ENCODE measurements at places on chromosomes 12 and 14.
A peak's percentile ranks its signal among the peaks of the same experiment; 100 is the strongest.

DNA sequence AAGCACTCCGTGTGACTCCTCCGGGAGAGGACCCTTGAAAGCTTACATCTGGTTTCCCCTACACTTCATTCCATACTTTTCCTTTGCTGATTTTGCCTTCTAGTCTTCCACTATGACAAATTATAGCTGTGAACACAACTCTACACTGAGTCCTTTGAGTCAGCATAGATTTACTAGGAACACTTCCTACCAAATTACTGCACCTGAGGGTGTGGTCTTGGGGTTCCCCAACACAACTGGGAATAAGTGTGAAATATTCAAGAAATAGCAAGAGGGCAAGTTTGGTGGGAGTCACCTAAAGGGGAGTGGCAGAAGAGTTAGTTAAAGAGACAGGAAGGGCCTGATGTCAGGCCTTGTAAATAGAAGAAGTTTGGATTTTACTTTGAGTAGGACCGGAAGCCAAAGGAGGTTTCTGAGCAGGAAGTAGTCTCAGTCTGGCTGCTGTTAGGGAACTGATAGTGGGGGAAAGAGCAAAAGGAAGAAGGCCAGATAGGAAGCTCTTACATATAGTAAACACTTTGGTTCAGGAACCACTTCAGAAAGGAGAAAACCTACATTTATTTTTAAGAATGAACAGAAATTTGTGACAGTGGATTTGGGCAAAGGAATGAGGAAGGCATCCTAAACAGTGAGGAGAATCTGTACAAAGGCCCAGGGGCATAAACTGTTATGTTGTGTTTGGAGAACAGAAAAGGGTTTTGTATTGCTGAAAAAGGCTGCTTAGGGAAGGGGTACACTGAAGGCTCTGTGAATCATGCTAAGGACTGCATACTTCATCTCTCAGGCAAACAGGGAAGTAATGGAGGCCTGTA lies 14.2 kb downstream of the SEL1L start:
- no peak for DNase-seq

- DNase-seq = no peak
These were observed 11.0 kb downstream of the ZNF219 start for GRCh38 chr14:21087294-21088091.

GRCh38 chr12:131564845-131565244 lies 146.0 kb upstream of the SFSWAP start:
- DNase-seq = no peak

- DNase-seq = no peak
These were observed 7.0 kb downstream of the FOXA1 start for GRCh38 chr14:37587881-37588666.

DNA sequence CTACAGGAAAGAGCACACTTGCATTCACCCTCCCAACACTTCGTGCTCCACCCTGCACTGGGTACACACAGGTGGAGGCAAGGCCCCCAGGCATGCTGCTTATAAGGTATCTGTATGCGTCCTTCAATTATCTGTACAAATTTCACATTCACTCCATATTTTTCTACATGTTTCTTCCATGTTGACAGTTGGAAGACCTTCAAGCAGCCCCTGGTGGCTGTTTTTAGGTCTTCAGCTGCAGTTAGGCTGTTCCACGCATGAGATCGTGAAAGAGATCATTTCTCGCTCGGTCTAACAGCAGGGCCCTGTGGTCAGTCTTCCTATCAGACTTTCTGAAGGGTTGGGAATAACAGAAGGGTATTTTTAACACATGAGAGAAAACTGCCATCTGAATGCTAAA lies 47.1 kb downstream of the PLXNC1 start:
- no peak for DNase-seq

GRCh38 chr12:51926718-51927117 lies 19.4 kb downstream of the ACVRL1 start:
- DNase-seq = no peak

GRCh38 chr12:6211421-6211869 lies 11.2 kb downstream of the CD9 start:
- DNase-seq = no peak

DNA sequence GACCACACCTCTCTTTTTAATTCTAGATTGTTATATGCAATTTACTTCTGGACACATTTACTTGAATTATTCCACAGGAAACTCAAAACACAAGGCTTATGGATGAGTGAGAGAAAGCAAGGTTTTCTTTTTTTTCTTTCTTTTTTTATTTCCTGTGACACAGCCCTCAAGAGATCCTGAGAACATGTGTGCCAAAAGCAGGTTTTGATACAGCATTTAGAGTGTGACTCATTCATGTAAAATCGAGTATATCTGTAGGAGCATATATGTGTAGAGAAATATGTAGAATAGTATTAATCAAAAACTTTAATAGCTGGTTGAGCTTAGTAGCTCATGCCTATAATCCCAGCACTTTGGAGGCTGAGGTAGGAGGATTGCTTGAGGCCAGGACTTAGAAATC lies 4.4 kb upstream of the MAX start:
- no peak for DNase-seq

DNA sequence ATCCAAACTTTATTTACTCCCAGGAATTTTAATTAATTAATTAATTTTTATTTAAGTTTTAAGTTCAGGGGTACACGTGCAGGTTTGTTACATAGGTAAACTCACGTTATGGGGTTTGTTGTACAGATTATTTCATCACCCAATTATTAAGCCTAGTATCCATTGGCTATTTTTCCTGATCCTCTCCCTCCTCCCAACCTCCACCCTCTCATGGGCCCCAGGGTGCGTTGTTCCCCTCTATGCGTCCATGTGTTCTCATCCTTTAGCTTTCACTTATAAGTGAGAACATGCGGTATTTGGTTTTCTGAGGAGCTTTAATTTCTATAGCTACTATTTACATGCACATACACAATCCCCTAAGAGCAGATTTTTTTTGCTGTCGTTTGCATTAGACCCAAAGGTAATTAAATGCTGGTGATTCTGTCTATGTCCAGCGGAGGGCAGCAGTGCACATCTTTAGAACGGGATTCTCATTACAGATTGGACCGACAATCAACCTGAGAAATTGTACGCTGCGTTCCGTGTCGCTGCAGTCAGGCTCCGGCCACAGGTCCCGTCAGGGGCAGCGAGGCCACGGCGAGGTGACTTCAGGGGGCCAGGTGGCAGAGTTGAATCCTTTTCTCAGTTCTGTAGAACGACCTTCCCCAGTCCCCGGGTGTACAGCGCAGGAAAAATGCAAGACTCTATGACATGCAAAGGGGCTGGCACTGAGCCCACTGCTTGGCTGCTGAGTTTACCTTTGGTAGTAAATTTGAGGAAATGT lies 11.6 kb downstream of the TMEM30B start:
- DNase-seq = peak; percentile 80

GRCh38 chr14:102111101-102111500 lies 24.3 kb upstream of the HSP90AA1 start:
- no peak for DNase-seq

DNA sequence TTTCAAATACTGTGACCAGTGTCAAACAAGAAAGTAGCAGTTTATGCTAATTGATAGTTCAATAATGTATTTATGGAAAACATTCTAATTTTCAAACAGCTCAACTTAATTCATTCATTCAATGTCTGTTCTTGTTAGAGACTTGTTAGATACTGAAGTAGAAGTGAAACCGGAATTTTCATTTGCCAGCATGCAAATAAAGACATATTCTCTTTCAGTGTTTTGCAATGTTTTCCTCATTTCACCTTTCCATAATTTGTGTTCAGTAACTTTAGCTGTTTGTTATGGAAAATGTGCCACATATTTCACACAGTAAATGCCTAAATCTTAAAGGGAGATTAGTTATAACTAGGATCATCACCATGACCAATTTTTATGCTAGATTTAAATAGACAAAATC lies 21.2 kb downstream of the TAS2R50 start:
- DNase-seq = no peak

GRCh38 chr12:108571609-108572165 lies 9.3 kb downstream of the ISCU start:
- no peak for DNase-seq

DNA sequence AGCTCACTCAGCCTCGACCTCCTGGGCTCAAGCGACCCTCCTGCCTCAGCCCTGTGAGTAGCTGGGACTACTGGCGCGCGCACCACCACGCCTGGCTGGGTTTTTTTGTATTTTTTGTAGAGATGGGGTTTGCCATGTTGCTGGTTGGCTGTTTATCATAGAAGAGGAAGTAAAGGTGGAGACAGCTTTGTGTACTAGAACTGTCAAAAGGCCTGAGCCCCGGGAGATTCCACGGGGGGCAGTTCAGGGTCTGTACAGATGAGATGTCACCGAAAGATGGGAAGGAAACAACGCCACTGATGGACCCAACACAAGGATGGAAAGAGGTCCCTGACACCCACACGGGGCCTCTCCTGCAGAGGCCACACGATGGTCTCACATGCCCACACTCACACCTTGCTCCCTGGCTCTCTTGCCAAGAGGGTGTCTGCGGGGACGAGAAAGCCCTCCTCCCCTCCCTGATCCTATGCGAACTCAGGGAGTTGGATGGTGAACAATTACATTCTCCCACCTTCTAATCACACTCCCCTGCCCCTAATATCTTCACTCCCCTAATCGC lies 66.6 kb downstream of the KDM2B start:
- no peak for DNase-seq

DNA sequence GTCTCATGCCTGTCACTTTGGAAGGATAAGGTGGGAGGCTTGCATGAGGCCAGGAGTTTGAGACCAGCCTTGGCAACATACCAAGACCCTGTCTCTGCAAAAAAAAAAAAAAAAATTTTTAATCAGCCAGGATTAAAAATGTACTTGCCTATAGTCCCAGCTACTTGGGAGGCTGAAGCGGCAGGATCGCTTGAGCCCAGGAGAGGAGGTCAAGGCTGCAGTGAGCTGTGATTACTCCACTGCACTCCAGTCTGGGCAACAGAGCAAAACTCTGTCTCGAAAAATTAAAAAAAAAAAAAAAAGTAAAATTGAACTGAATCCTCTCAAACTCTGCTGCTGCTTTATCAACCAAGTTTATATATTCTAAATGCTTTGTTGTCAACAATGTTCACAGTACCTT lies 128.1 kb upstream of the AEBP2 start:
- no peak for DNase-seq

- DNase-seq = no peak
These were observed 44.8 kb downstream of the FOXN4 start for GRCh38 chr12:109264095-109264942.

DNA sequence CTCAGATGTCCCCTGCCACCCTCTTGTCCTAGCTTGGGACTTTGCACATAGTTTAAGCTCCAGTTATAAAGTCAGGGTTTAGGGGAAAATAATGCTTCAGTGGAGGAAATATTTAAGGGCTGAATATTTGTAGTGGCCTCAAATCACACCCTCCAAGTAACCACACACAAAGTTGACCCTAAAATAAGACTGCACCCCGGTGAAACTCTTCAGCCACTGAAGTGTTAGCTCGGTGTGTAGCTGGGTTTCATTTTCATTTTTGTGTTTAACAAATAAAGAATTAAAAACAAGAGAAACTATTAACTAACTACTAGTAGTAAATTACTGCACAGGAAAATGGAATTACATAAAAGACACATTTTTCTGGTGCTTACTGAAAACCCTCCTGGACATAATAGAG lies 14.8 kb upstream of the BCL11B start:
- no peak for DNase-seq

DNA sequence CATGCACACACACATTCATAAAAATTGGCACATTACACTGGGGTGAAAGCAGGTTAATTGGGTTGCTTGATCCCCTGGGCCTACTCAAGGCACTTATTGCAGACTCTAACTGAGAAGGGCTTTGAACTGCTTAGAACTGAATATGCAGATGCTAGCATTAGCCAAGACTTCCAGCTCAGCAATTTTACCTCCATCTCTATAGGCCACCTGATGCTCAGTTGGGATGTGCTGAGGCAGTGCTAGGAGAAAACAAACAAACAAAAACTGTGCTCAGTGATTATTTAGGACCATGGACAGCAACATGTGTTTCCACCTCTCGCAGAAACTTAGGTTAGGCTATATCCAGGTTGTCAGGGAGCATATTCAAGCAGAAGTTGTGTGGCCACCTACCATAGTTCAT lies 124.8 kb upstream of the WSCD2 start:
- DNase-seq = no peak

- no peak for DNase-seq
These were observed 83.5 kb upstream of the COCH start for GRCh38 chr14:30790827-30791226.

DNA sequence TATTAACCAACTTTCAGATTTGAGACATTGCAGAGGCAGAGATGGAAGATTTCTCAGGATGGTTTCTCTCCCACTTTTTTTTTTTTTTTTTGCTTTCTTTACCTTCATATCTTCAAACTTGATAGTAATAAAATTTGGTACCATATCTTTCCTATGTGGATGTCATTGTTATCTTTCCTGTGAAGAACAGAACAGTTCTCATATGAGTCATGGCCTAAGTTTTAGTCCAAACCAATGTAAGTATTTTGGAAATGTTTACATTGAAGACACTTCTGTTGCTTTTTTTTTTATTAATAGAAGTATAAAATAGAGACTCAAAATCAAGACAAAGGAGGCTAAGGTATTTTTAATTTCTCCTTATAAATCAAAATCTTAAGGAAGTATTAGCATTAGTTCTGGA lies 95.2 kb downstream of the C12orf50 start:
- no peak for DNase-seq

DNA sequence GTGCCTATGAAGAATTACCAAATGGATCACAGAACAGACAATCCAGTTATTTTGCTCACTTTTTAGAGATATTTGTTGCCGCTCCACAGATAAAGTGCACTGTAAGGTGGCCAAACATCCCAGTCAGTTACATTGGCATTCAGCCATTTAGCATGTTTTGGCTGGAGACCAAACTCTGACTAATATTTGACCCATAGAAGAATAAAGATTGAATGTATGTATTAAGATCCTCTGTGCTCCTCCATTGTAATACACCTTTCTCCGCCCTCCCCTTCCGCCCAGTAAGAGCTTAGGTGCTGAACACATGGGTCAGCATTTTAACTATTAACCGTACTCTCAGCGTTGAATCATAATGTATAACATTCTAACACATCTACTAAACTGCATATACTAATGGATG lies 163.4 kb downstream of the ANO6 start:
- no peak for DNase-seq

DNA sequence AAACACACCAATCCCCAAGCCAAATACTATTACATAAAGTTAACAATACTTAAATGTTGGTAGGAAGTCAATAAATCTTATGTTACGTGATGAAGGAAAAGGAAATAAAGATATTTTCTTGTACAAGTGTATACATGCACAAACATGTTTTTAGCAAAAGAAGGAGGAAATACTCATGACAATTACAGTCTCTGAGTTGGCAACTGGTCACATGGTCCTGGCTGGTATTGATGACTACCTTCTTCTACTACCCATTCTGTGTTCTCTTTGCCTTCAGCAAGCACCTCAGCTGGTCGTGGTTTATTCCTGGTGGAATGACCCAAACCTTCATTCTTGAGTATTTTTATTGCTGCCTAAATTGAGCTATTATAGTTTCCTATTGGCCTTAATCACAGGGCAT lies 84.8 kb downstream of the PLBD1 start:
- DNase-seq = no peak
